Stimulated activated CD4-positive, alpha-beta T cell treated with anti-CD3 and anti-CD28 coated beads, TNF-alpha, amount 100 ng/mL, for 24 hours (primary cell): ENCODE measurements at places on chromosomes 7 and 10.

GRCh38 chr7:158747408-158747807 is 42.8 kb upstream of the NCAPG2 start:
- no peak for DNase-seq

GRCh38 chr7:17947620-17948019 is 7.3 kb upstream of the SNX13 start:
- no peak for DNase-seq

DNA sequence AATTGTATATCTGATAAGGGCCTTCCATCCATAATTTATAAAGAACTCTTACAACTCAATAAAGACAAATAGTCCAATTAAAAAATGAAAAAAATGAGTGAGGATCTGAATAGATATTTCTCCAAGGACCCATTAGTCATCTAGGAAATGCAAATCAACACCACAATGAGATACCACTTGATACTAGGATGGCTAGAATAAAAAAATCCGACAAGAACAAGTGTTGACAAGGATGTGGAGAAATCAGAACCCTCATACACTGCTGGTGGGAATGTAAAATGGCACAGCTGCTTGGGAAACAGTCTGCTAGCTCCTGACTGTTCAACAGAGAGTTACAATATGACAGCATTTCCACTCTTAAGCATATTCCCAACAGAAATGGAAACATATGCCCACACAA is 24.6 kb downstream of the ALOX5 start:
- DNase-seq, result no peak

GRCh38 chr10:51300617-51301304 is 226.5 kb downstream of the PRKG1 start:
- no peak for DNase-seq

- DNase-seq, result no peak
These were observed 84.1 kb downstream of the SNX10 start for GRCh38 chr7:26375726-26376174.

GRCh38 chr10:55233505-55233904 is 432.5 kb upstream of the PCDH15 start:
- DNase-seq, result no peak

- DNase-seq, result no peak
These were observed 15.4 kb downstream of the TFAM start for GRCh38 chr10:58400609-58401008.

- DNase-seq, result no peak
These were observed 169.5 kb downstream of the TMEM26 start for GRCh38 chr10:61283481-61284221.

GRCh38 chr7:111173990-111174389 is 83.1 kb downstream of the LRRN3 start:
- DNase-seq, result no peak

DNA sequence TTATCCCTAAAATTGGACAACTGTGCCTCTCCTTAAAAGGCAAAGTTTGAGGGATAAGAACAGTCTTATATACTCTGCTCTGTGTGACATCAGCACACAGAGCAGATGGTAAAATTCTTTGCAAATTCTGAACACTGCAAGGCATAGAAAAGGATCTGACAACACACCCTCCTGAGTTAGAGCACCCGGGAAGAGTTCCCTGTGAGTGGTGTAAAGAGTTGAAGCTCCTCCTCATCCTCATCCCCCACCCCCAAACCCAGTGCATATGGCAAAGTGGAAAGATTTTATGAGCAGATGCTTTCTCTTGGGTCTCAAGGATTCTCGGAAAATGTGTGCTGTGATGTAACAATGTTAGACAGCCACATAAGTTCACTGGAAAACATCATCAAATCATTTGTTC is 40.0 kb upstream of the DGKI start:
- no peak for DNase-seq

- DNase-seq, result no peak
These were observed 57.8 kb downstream of the NPTX2 start for GRCh38 chr7:98674881-98675280.

DNA sequence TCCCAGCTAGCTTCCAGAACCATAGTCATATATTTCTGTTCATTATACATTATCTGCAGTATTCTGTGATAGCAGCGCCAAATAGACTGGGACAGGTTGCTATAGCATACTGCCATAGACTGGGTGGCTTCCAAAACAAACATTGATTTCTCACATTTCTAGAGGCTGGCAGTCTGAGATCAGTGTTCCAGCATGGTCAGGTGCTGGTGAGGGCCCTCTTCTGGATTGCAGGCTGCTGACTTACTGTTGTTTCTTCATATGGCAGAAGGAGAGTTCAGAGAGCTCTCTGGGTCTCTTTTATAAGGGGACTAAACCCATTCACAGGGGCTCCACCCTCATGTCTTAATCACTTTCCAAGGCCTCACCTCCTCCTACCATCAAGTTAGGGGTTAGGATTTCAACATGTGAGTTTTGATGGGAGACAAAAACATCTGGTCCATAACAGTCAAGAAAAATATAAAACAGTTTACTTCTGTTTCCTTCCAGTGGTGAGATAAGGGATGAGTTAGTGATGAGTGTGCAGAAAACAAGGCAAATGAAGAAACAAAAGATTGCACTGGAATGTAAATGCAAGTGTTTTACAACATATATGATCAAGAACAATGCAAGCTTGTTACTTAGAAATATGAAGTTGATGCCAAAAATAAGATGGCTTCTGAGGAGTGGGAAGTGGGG is 399.0 kb upstream of the C7orf33 start:
- DNase-seq, result no peak

DNA sequence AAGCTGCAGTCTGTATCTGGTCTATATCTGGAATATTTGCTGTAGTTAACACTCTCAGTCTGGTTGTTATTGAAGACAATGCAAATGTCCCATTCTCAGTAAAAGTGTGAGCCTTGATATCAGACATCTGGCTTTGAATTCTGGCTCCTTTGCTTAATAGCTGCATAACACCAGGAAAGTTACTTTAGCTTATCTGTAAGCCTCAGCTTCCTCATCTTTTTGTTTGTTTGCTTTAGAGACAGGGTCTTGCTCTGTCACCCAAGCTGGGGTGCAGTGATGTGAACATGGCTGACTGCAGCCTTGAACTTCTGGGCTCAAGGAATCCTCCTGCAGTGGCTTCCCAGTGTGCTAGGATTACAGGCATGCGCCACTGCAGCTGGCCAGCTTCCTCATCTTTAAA is 41.3 kb downstream of the CNNM2 start:
- no peak for DNase-seq

- DNase-seq, result no peak
These were observed 10.4 kb downstream of the FKBP6 start for GRCh38 chr7:73338321-73338720.

DNA sequence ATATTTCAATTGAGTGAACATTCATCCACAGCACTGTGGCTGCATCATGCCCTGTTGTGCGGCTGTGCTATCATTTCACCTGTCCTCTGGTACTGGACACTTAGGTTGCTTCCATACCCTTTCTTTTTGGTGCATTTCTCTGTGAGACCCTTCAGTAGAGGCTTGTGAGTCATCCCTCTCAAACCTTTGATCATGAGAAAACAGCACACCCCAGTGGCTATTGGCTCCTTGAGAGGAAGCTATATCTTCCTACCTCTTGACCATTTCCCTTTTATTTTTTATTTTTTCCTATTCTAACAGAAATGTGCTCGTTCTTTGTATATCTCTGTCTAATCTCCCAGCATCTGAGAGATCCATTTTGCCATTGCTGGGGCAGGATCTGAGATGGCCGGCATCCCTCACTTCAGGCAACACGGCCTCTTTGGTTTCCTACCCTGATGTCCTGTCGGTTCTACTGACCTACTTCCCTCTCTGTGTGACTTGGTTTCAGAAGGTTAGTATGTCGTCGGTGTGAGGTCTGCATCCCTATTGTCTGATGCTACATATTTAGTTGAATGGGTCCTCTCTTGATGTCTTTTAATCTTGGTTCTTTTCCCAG is 23.8 kb upstream of the PIK3AP1 start:
- no peak for DNase-seq

DNA sequence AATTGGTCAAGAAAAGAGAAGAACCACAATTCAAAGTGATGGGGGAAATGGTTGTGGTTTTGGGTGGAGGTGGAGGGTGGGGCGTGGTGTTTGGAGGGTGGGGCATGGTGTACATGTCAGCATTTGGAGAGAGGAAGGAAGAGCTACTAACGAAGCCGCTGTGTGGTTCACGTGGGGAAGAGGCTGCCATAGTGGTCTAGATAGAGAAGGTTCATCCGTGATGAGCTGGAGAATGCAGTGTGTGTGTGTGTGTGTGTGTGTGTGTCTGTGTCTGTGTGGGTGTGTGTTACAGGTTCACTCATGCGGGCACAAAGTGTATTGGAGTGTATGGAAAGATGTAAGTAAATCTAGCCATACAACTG is 6.1 kb upstream of the VCL start:
- peak; percentile 71 for DNase-seq

GRCh38 chr10:116632596-116633215 is 12.0 kb downstream of the PNLIPRP2 start:
- no peak for DNase-seq

DNA sequence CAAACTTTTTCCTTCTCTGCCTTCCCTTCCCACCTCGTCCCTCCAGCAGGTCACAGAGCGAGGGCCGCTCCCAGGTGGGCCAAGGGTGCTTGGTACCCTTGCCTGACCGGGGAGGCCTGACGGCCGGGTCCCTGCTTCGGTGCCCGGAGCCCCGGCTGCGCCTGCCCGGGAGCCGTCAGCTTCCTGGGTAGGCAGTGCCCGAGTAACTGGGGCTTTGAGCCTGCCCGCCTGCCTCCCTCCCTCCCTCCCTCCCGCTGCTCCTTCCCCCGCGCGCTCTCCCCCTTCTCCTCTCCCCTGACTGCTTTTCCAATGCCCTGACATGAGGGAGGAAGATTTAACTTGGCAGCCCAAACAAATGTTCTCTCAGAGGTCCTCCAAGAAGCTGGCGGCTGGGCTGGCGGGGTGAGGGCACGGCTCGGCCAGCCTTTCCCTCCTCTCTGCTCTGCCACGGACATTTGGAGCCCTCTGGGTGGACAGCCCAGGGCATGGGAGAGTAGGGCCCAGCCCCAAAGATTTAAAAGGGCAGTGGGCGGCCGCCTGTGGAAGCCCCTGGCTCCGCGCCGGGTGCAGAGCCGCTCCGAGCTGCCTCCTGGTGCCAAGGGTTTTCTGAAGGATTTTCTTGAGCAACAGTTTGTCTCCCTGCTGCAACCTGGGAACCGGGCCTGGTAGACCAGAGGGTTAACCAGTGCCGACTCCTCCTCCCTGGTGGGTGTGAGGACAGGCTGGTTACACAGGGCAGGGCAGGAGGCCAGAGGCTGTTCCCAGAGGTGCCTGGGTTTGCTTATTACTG is 2.0 kb downstream of the ZMIZ1 start:
- no peak for DNase-seq

- no peak for DNase-seq
These were observed 20.7 kb upstream of the SPOCK2 start for GRCh38 chr10:72108830-72109635.

DNA sequence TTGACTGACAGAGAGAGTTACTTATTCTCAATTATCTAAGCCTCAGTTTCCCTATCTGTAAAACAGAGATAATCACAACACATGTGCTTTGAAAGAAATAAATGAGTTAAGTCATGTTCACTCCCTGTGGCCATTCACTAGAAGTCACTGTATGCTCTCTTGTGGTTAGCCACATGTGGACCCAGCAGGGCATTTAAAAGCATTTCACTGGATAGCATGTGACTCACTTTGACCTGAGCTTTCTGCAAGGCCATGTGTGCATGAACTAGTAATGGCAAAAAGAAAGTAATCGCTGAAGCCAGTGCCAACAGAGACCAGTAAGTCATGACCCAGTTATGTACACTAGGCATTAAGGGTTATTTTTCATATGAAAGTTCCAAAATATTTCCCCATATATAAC is 557.0 kb upstream of the IGFBP3 start:
- no peak for DNase-seq

GRCh38 chr7:11787534-11787933 is 44.5 kb downstream of the THSD7A start:
- no peak for DNase-seq

DNA sequence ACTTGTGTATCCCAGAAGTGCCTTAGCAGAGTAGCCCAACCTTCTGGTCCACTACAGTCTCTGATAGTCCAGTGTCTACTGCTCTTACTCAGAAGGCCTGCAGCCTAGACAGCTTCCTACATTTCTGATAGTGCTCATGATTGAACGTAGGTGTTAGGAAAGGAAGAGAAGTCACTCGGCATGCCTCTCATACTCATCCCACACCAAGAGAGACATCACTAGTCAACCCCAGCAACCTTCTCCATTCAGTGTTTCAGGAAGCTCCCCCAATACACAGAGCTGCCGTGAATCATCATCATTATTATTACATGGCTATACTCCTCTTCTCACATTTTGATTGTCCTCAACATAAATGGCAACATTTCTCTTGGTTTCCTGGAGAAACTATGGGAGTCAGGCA is 166.4 kb downstream of the COBL start:
- no peak for DNase-seq

DNA sequence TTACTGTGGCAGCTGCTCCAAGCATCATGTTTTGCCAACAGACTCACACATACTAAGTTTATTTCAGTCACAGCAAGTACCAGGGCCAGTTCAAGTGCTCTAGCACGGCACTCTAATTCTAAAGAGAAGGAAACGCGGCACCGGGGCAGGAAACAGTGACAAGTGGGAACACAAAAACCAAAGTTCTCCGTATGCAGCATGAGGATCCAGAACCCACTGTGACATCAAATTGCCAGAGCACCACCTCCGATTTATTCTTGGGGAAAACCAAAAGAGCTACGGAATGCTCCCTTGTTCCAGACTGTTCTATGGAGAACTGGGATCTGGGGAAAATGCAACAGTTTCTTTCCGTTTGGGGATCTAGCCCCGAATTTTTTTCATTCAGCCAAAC is 448 bp upstream of the PTER start:
- no peak for DNase-seq

GRCh38 chr7:1055491-1055955 is 11.2 kb downstream of the GPR146 start:
- DNase-seq, result no peak

GRCh38 chr7:129644634-129645230 is 33.2 kb downstream of the NRF1 start:
- DNase-seq, result no peak

GRCh38 chr7:90401989-90402388 is 1.3 kb upstream of the CLDN12 start:
- no peak for DNase-seq

DNA sequence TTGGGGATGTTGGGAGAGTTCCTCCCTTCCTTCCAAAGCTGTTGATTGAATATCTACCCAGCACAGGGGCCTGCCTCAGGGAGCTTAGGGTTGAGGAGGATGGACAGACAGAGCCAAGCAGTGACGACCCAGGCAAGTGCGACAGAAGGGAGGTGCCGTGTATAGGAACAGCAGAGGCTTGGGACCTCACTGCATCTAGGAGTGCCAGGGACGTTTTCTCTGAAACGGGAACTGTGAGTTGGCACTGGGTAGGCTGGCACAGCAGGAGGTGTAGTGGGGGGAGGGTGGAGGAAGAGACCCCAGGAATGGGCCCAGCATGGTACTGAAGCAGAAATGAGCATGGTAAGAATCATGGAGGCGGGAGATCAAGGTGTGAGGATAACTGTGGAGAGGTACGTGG is 55.3 kb upstream of the MGMT start:
- no peak for DNase-seq

GRCh38 chr7:30201161-30201666 is 66.4 kb downstream of the MTURN start:
- DNase-seq, result no peak

GRCh38 chr7:40583667-40584444 is 449.1 kb downstream of the SUGCT start:
- no peak for DNase-seq
